ENCODE measurements at places on chromosomes 4 and X.

DNA sequence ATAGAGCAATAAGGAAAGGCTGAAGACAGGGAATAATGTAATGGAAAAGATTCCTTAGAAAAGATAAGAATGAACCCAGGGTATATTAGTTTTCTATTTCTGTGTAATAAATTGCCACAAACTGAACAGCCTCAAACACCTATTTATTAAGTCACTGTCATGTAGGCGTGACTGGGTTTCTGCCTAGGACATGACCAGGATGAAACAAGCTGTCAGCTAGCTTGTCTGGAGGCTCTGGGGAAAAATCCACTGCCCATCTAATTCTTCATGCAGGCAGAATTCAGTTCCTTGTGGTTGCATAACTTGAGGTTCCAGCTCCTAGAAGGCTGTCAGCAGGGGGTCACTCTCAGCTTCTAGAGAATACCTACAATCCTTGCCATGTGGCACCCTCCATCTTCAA, 277.7 kb downstream of the TMA16 start:
- DNase-seq, result no peak

DNA sequence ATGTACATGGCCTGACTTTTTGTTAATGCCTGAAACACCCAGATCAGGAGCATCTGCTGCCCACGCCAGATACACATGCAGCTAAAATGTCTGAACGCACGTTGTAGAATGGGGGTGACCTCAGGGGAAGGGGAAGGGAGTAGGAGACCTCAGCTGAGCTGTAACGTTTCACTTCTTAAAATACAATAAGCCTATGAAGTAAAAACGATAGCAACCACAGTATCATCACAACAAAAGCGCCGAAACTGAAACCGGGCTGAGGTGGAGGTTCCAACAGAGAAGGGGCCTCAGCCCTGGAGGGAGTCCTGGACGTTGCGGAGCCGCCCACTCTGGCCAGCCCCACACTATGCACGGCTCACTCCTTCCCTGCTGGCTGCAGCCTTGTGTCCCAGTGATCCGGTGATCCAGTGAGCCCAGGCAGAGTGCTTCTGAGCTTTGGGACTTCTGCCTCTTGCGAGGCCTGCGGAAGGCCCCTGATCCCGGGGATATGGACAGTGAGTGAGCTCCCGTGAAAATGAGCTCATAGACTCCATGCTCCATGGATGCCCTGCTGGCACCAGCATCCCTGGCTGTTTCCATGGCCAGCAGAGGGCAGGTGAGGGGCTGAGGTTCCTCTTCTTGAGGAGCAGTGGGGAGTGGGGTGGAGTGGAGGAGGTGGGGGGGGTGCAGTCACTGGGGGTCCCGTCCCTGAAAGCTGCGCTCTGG, 52.0 kb downstream of the HMX1 start:
- no peak for DNase-seq

DNA sequence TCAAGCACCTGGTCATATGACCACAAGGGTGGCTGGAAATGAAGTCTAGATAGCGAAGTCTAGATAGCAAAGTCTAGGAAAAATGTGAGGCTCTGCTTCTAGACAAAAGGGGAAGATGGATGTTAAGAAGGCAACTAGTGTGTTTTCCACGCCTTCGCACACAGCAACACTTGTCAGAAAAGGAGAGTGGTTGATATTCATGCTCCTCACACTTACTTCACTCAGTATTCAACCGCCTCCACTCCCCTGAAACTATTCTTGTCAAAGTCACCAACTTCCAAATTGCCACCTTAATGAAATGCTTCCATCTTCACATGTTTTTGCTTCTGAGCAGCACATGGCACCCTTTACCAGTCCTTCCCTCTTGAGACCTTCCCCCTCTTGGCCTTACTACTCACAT, 27.7 kb upstream of the DCLK2 start:
- DNase-seq, result no peak

GRCh38 chrX:153612413-153612812, 13.5 kb upstream of the CCNQ start:
- DNase-seq, result no peak

DNA sequence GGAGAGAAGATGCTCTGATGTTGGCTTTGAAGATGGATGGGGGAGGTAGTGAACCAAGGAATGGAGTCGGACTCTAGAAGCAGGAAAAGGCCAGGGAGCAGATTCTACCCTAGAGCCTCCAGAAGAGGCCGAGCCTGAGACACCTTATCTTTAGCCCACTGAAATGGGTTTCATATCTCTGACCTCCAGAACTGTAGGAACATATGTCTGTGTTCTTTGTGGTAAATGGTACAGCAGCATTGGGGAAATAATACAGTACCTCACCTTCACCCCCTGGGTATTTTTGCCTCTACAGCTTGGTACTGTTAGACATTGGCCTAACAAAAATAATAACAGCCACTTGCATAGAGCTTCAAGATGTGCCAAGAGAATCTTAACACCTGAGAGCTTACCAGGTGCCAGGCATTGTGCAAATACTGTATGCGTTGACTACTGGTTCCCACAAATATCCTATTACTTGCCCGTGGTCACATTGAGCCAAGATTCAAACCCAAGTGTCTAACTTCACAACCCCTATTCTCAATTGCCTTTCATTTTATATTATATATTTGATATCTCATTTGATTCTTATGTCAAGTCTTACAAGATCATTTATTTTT, 57.0 kb upstream of the PGM2 start:
- DNase-seq, result no peak

DNA sequence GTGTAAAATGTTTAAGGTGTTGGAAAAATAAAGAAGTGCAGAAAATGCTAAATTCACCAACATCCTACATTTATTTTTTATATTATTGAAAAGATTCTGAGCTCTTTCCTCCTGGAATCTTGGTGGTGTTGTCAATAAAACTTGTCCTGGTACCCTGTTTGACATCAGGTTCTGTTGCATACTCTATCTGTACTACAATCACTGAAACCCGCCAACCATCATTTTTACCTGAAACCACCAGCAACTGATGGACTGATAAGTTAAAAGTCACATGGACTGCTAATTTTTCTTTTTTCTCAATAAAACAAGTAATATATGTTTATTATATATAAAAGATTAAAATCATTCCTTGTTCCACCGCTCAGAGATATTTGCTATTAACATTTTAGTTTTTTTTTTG, 23.4 kb downstream of the STAP1 start:
- no peak for DNase-seq

DNA sequence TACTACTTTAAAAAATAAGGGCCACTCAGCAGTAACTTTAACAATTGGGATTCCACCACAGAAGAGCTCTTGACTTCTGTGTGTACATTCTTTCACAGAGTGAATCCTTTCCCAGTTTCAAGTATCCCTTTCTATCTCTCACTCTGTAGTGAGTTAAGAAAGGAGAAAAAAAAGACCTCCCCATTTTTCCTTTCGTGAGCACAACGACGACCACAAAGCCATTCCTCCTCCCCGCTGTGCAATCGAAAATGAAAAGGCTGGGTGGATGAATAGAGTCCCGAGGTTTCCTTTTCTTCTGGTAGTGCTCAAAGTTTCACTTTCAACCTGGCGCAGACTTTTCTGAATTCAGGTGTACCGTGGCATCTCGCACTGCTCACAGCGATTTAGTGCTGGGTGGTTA, 58.0 kb downstream of the TAB3 start:
- no peak for DNase-seq

GRCh38 chrX:154381271-154381670, 2.2 kb downstream of the EMD start:
- no peak for DNase-seq
